ENCODE measurements at places on chromosomes 13 and 19.

GRCh38 chr13:99390601-99391000 lies 83.4 kb upstream of the GPR183 start:
- DNase-seq = no peak

GRCh38 chr19:3420909-3421619 lies 54.7 kb downstream of the NFIC start:
- DNase-seq = no peak

DNA sequence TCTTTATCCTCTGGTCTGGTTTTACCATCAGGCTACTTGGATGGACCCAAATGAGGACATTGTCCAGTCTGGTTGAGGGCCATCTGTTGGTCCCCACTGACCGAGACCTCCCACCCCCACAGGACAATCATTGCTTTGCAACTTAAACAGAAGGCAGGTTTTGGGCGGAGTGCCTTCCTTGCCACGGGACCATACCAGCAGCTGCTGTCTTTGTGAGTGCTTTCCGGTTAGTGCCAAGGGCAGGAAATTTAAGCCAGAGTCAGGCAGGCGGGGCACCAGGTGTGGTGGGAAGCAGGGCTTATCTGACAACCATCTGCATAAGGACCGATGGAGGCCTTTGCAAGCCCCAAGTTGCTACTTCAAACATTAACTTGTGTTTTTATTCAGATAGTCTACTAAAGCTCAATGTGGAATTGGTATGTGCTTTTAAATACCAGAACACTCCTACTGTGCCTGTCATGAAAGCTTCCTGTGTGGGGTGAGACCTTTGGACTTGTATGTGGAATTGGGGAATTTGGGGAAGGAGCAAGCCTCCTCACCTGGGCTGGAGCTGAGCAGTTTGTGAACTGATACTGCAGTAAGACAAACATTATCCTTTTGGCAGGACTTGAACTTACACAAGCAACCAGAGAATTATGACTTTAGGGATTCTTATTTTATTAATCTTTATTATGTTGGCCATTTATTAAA lies 39.3 kb upstream of the UBE2L5 start:
- no peak for DNase-seq

- peak; percentile 44 for DNase-seq
Observed at GRCh38 chr19:45340232-45340898, at the start of gene KLC3. Gene KLC3 (plus strand): TSS chr19:45340750. CDS start chr19:45345542, 4,792 bp downstream.

GRCh38 chr19:28691683-28692082 lies 521.3 kb downstream of the UQCRFS1 start:
- DNase-seq = no peak

DNA sequence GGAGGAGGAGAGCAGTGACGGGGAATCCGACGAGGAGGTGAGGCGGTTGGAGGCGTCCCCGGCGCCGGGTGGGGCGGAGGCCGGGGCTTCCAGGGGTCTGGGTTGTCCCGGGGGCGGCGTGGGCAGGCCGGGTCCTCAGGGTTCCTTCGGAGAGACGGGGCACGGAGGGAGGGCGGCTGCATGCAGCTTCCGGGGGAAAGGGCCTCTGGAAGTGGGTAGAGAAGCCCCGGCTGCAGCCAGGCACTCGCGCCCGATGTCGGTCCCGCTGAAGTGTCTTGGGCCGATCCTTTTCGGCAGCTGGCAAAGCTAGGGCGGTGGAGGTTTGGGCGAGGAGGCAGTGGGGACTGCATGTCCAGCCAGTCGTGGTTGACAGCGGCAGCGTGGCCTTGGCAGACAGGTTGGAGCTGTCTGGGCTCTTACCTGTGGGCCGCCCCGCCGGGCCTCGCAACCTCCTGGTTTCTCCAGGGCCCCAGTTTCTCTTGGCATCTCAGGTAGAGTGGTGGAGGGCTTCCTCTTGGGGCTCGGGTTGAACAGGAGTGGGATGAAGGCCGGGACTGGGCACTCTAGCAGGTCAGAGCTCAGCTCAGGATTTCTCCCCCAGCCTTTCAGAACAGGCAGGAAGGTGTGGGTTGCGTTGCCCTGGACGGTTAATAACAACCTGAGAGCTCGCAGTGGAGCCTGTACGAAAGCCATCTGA lies 690 bp downstream of the KMT2B start:
- DNase-seq = peak; percentile 73

- no peak for DNase-seq
Observed at GRCh38 chr13:41231025-41231677, 32.2 kb downstream of the MTRF1 start.

DNA sequence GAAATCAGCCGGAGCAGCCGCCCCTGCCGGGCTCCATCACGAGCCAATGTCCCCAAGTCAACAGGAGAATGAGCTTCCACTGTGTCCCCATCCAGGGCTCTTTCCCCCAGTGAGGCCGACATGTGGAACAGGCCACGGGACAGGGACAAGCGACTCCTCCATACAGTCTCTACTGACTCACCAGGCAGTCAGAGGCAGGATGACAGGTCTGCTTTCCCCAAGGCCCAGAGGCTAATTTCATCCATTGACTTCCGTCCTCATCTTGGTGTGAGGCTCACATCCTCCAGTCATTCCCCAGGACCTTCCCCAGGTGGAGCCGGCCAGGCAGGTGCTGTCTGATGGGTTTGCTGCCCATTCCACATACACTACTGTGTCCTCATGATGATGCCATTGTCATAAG lies 3.5 kb downstream of the CEACAM6 start:
- no peak for DNase-seq

DNA sequence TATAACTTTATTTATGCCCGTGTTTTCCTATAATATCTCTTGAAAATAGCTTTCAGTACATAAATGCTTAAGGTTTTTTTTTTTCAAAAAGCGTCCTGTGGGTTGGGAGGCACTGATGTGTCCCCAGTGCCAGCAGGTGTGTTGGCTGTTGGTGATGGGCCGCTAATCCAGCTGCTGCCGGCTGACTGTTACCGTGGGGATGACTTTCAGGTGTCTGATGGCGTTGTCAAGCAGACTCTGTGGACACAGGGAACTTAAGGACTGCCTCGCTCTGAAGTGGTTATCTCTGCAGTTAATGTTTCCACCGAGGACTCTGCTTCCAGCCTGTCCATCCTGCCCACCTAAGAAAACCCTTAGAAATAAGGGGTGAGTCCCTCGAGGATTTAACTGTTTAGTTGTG lies 94.5 kb downstream of the ANKRD10 start:
- no peak for DNase-seq

DNA sequence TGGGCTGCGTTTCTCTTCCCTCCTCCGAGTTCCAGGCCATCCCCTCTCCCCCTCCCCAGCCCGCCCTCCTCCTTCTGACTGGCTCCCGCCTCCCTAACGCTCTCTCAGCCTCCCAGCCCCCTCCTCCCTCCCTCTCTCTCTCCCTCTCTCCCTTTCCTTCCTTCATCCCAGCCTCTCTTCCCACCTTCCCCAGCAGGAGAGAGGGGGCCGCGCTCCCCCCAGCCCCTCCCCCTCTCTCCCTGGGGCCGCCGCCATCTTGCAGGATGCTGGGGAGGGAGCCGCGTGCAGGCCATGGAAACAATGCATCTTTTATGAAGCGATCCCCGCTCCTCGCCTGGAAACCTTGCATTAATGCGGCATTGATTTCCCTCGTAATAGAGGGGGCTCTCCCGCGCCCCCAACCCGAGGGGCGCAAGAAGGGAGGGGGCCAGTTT lies 42.6 kb upstream of the ADGRL1 start:
- DNase-seq = peak; percentile 51

- DNase-seq = no peak
Observed at GRCh38 chr13:34408640-34409039, 533.4 kb upstream of the NBEA start.

- DNase-seq = no peak
Observed at GRCh38 chr13:108777421-108778420, 148.3 kb downstream of the MYO16 start.

DNA sequence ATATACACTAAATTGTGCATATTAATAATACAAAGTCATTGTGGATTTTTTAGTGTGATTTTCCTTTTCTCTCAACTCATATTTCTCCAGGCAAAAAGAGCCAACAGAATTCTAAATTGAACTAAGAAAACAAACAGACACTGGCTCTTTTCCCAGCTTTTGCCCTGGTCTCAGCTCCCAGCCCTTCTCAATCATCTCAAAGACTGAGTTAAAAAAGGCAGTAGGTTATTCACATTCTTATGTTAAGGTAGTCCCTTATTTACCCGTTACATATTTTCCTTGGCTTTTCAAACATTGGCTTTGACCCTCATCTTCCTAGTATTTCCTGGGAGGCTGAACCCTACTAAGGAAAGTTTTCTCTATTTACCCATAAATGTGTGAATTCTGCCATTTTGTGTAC lies 753.6 kb downstream of the LIG4 start:
- no peak for DNase-seq

DNA sequence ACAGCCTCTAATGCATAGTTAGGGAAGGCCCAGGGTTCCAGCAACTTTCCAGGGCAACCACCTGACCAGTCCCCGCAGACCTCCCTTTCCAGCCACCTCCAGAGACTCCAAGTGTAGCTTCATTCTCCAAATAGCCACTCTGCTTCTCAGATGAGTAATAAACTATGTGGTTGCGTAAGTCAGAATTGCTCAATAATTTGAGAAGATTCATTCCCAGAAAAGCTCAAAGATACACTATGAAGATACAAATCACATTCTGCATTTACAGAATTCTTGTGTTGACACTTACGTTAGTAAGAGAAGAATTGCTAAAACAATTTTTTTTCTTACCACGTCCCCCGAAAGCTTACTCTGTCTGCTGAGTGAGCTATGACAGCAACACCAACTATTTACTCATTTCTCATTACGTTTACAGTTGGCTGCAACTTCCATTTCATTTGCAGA lies 8.2 kb upstream of the LATS2 start:
- DNase-seq = no peak

GRCh38 chr13:45728759-45729158 lies 26.6 kb downstream of the CBY2 start:
- no peak for DNase-seq

- no peak for DNase-seq
Observed at GRCh38 chr13:34031610-34032009, 213.7 kb downstream of the RFC3 start.

- no peak for DNase-seq
Observed at GRCh38 chr13:66501181-66501580, 729.0 kb downstream of the PCDH9 start.

DNA sequence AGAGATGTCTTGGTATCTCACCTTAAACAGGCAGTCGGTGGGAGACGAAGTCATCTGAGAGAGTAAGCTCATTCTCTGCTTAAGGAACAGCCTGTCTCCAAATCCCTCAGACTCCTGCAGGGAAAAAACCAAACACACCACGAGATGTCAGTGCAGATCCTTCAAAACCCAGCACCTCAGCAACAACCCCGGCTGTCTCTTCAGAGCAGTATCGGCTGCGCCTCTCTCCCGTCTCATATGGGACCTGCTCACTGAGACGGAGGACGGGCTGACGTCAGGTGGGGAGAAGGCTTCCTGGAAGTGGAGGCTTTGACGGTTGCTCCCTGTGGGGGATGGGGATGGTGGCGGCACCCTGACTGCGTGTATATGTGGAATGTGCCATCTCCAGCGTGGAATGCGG lies 43.6 kb downstream of the ANKRD27 start:
- DNase-seq = no peak

- DNase-seq = peak; percentile 4
Observed at GRCh38 chr13:43804461-43805070, 17.8 kb upstream of the ENOX1 start.

DNA sequence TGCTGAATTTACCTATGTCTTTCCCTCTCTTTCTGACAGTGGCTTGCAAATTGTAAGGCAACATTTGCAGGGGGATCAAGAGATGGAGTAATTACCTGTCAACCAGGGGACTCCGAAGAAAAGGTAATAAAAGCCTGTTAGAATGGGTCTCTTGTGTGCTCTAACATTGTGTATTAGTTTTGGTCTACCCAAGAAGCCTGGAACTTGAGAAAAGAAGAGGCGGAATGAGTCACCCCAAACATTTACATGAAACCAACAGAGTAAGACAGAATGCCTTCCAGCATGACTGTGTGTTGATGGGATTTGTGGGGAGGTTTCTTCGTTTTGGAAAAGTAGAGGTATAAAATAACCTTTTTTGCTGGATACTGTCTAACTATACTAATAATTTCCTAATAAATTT lies 36.7 kb downstream of the ZAR1L start:
- no peak for DNase-seq

GRCh38 chr19:31220540-31220939 lies 128.7 kb downstream of the TSHZ3 start:
- DNase-seq = peak; percentile 20

GRCh38 chr19:41371541-41371940 lies 4.8 kb upstream of the TMEM91 start:
- no peak for DNase-seq

DNA sequence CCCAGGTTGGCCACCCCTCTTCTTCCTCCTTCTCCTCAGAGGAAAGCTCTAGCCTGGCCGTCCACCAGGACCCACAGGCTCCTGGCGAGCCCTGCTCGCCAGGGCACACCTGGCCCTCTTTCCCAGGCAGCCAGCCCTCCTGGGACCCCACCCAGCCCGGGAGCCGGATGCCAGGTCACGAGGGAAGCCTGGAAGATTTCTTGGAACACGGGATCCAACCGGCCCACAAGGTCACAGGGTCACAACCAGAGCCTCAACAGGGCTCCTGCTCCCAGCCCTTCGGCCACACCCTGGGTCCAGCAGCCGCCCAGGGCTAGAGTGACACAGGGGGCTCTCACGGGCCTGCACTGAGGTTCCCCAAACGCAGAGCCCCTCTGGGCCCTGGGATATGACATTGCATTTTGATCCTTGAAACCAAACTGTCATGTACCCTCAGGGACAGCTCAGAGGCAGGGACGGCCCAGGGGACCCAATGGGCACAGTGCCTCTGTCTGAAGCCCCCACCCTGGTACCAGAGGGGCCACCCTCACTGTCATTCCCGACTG lies 5.5 kb downstream of the MKNK2 start:
- DNase-seq = no peak

DNA sequence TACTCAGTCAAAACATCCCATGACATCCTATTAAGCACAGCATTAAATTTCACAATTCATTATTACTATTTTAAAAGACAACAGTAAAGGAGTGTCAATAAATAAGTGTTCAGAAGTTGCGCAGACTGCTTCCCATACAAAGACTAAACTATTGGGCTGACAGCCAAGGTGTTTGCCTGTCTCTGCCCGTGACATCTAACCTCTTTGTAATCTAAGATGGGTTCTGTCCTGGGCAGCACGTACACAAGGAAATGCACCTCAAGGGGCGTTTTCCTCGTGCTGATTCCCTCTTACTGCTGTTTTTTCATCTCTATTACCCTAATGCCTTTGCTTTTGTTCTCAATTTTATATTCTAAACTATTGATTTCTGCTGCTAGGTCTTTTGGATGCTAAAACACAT lies 216.3 kb downstream of the NHLRC3 start:
- DNase-seq = no peak

DNA sequence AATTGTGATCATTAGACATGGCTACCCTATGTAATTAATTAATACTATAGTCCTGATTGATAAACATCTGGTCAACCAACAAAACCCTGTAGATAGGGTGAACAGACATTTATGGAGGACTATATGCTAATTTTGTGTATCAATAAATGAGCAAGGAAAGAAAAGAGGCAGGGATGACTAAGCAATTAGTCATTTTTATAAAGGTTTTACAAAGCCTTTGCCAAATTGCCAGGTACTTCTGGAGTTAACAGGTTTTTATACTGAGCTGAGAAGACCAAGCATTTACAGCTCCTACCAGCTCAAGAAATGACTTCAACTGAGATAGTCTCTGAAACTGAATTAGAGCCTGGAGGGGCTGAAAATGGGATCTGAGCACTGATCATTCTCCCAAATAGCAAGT lies 186.8 kb upstream of the PRR20A start:
- no peak for DNase-seq
